ENCODE measurements at places on chromosomes 5 and 9.

DNA sequence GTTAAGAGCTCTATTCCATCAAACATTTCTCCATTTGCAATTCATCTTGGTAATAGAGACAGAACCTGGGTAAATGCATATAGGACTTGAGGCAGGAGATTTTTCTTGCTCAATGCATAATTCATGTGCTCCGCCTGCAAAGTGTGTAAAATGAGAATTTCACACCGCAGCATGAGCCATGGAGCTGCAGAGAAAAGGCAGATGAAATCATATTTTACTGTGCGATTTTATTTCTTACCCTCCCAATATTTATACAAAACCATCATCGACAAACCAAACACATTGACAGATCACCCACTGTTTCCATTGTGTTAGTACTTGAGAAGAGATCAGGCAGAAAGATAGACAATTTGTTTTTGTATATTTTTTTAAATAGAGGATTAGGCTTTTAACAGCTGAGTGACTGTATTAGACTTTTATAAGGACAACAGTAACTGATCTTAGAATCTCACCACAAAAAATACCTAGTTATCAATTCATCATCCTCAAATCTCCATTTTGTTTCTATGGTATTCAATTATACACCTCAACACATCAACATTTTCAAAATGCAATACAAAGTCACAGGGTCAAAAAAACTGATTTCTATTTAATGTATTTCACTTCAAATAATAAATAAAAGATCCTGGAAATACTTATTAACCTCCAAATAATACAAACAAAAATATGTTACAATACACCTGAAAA, 191.1 kb downstream of the AP3B1 start:
- no peak for DNase-seq

DNA sequence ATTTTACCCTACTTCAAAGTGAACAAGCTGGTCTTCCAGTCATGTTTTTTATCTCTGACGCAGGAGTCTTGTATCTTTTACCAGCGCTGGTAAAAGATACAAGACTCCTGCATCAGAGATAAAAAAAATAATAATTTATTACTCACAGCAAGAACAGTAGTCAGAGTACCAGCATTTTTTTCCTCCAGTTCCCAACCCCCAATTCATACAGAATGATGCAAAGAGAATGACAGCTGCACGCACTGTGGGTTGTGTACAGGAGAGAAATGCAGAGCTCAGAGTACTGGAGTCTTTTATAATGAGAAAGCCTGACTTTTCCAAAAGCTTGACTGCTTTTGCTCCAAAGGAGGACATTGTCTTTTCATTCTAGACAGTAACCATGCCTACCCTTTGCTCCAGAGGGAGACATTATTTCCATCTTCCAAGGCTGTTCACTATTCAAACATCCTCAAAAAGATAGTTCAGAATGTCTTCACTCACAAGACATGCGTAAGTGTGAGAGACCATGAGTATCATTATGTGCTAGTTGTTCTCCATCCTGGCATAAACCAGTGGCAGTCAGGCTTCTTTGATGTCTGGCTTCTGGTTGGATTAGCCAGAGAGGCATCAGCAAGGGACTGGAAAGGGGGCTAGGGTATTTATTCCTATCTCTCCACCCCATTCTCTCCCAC, 14.3 kb upstream of the RANBP6 start:
- no peak for DNase-seq

GRCh38 chr5:65032250-65032649, 263.5 kb downstream of the CWC27 start:
- DNase-seq, result no peak

DNA sequence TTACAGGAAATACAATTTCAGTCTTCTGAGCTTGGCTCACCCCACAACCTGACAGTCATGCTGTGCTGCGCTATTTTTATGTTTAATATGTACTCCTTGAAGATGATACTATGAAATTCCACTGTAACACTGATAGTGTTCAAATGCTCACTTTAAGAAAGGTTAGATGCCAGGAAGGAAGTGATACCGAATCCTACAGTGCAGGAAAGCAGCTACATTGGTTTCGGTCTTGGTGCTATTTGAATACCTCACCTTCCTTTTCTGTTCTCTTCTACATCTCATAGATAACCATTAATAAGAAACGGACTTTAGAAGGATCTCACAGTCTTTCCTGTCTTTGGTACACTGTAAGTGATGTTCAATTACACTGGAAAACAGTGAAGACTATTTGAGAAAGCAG, 117.6 kb downstream of the SEMA5A start:
- no peak for DNase-seq

GRCh38 chr5:150511578-150512367, 3.8 kb downstream of the NDST1 start:
- DNase-seq, result no peak

- no peak for DNase-seq
Measured at GRCh38 chr9:110027671-110028081, 180.3 kb downstream of the C9orf152 start.

GRCh38 chr5:162334944-162335343, 267.4 kb downstream of the GABRG2 start:
- no peak for DNase-seq

- no peak for DNase-seq
Measured at GRCh38 chr5:124253203-124253810, 493.1 kb downstream of the ZNF608 start.
